ENCODE measurements at places on chromosomes 16 and 17.

- DNase-seq: no peak
These were observed 47.8 kb upstream of the SLC47A1 start for GRCh38 chr17:19485800-19486340.

GRCh38 chr16:89697161-89697615 is 4.3 kb downstream of the SPATA2L start:
- no peak for DNase-seq

DNA sequence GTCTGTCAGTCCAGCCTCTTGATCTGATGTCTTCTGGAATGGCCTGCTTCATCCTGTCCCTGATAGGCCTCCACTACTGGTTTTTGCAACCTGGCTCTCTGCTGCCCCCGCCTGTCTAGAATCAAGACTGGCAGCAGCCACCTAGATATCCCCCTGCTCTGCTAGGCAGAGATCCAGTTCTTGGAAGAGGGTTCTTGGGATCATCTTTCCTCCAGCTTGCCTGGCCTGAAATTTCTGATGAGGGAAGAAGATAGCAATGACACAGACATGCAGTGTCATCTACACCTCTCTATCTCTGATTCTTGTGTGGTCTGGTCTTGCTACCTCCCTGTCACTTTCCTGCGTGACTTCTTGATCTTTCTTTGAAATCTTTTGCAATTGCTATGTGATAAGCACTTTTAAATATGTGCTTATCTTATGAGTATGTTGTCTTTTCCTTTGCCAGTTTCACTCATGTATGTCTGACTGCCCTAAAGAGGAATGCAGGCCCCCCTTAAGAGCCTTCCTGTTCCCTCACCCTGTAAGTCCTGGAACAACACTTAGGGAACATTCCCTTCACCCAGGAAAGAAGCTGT is 20.3 kb upstream of the NFATC3 start:
- peak; percentile 51 for DNase-seq

GRCh38 chr16:46844771-46845170 is 13.8 kb upstream of the C16orf87 start:
- no peak for DNase-seq

- DNase-seq: no peak
These were observed 69.0 kb downstream of the CDK5R1 start for GRCh38 chr17:32555611-32556310.

GRCh38 chr17:14306596-14306995 is 5.7 kb downstream of the HS3ST3B1 start:
- DNase-seq: no peak

- DNase-seq: no peak
These were observed 11.9 kb downstream of the GFOD2 start for GRCh38 chr16:67707210-67707609.

DNA sequence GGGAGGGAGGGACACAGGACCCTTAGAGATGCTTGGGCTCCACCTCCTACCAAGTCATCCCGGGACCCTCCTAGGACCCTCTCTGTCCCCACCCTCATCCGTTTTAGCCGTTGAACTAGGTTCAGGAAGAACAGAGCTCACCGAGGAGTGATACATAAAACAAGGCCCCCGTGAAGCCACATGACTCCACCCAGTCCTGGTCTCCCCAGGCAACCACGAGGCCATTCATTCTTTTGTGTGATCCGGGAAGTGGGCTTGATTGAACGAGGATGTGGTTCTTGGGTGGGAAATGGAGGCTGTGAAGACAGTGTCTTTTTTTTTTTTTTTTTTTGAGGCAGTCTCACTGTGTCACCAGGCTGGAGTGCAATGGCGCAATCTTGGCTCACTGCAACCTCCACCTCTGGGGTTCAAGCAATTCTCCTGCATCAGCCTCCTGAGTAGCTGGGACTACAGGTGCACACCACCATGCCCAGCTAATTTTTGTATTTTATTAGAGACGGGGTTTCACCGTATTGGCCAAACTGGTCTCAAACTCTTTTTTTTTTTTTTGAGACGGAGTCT is 14.8 kb downstream of the TRARG1 start:
- DNase-seq: peak; percentile 27

DNA sequence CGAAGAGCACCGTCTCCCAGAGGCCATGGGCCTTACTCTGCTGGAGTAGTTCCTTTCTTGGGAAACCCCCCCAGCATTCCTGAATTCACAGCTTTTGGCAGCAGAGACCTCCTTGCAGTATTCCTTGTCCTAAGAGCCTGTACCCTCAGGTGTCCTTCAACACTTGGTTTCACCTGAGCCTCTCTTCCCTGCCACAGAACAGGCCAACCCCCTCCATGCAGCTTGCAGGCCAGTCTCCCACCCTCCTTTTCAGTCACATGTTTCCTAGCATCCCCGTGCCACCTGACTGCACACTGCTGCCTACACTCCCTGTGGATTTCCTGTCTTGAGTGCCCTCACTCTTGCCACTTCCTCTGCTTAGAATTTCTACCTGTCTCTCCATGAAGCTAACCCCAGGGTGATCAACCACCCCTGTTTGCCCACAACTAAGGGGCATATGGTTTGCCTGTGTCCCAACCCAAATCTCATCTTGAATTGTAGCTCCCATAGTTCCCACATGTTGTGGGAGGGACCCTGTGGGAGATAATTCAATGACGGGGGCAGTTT is 65.5 kb downstream of the DYNLRB2 start:
- no peak for DNase-seq

DNA sequence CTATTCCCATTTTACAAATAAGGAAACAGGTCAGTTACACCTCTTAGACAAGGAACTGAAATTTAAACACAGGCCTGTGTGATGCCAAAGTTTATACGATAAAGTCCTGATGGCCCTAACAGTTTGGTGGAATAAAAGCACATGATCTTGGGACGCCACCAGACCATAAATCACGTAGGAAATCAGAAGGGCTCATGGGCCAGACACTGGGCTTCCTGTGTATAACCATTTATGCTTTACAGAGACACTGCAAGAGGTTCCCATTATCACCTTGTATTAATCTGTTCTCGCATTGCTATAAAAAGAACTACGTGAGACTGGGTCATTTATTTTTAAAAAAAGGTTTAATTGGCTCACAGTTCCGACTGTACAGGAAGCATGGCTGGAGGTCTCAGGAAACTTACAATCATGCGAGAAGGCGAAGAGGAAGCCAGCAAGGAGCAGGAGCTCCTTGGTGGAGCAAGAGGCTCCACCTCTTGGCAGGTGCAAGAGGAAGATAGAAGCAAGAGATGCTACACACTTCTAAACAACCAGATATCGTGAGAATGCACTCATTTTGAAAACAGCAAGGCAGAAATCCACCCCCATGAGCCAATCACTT is 124.0 kb upstream of the MON1B start:
- no peak for DNase-seq

GRCh38 chr16:20673882-20674683 is 23.4 kb downstream of the ACSM1 start:
- DNase-seq: no peak

DNA sequence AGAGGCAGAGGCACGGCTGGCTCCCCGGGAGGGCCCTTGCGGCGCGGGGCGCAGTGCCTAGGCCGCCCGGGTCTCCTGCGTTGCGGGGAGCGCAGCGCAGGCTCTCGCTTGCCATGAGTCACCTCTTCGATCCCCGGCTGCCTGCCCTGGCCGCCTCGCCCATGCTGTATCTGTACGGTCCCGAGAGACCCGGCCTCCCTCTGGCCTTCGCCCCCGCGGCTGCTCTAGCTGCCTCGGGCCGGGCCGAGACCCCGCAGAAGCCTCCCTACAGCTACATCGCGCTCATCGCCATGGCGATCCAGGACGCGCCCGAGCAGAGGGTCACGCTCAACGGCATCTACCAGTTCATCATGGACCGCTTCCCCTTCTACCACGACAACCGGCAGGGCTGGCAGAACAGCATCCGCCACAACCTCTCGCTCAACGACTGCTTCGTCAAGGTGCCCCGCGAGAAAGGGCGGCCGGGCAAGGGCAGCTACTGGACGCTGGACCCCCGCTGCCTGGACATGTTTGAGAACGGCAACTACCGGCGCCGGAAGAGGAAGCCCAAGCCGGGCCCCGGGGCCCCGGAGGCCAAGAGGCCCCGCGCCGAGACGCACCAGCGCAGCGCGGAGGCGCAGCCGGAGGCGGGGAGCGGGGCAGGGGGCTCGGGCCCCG is 390 bp downstream of the FOXL1 start:
- no peak for DNase-seq

DNA sequence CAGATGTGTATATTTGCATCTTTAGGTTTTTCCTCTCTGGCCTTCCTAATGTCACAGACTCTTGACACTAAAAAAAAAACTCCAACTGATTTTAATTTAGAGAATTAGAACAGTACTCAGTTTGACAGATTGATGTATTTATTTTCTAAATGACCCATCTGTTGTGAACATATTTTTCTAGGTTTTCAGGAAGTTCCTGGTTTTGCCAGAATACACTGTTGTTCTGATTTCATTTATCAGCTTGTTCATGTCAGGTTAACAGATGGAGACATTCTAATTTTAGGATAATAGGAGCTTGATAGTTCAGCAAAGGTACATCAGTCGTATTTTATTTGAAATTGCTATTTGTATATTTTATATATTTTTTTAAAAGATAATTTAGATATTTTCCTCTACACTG is 133.4 kb downstream of the TANC2 start:
- DNase-seq: no peak

DNA sequence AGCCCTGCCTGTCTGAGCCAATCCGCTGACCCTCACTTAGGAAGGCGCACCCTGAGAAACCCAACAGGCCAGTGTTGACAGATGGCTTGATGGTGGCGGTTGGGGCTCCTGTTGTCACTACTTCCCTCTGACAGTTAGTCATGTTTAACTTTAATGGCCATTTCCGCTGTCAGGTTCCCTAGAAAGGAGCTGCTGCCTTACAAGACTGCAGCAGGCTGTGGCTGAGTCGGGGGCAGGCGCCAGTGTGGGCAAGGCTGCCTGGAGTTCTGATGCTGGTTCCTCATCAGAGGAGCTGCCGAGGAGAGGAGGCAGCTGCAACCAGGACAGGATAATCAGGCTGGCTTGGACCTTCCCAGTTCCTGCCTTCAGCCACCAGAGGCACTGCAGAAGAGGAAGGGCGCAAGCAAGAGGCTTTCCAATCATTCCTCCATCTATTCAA is 223.2 kb upstream of the DYNLRB2 start:
- no peak for DNase-seq

- no peak for DNase-seq
These were observed 24.3 kb downstream of the USP43 start for GRCh38 chr17:9669551-9670008.

- no peak for DNase-seq
These were observed 57.2 kb downstream of the TBC1D16 start for GRCh38 chr17:79978548-79978855.

GRCh38 chr16:2499890-2500429 is 13.8 kb upstream of the ATP6V0C start:
- no peak for DNase-seq

DNA sequence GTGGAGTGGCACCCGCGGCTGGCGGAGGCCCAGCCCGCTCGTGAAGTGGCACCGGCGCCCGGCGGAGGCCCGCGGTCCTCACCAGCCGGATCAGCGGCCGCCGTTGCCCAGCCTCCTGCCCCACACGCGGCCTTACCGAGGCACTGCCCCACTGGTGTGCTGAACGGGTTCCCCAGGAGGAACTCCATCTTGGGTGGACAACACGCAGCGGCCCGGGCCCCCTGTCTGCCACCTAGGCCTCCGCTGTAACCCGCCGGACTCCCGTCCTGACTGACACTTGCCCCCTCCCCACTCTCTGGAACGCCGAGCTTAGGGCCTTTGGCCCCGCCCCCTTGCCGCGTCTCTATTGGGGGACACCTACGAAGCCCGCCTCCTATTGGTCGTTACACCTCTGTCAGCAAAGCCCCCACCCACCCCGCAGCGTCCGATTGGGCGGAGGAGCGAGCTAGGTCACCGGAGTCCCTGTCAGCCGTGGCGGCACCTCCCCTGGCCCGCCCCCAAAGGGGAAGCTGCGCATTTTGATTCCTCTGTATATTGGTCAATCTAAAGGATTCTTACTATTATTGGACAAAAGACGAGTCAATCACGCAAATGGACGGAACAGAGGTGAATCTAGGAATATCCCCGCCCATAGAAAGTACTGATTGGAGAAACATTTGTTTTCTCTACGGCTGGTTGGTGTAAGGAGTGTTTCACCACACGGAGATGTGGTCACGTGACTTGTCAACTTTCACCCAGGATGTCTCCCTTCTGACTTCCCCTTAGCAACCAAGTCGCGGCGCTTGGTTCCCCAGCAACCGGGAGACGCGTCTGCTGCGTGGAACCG is at the start of the genes DRC3 and TOM1L2:
Gene DRC3, plus strand, starts transcription at position 737 of the 826 bp plus-strand sequence. CDS start 4,737 bp downstream, outside the sequence.
Gene TOM1L2, minus strand, starts transcription at position 275 of the 826 bp plus-strand sequence. Its CDS starts 87 bp downstream, at position 188.
- DNase-seq: peak; percentile 100

GRCh38 chr17:73386561-73386960 is 74.8 kb upstream of the CDC42EP4 start:
- no peak for DNase-seq

- no peak for DNase-seq
These were observed 23.3 kb downstream of the TBCD start for GRCh38 chr17:82775001-82775823.

DNA sequence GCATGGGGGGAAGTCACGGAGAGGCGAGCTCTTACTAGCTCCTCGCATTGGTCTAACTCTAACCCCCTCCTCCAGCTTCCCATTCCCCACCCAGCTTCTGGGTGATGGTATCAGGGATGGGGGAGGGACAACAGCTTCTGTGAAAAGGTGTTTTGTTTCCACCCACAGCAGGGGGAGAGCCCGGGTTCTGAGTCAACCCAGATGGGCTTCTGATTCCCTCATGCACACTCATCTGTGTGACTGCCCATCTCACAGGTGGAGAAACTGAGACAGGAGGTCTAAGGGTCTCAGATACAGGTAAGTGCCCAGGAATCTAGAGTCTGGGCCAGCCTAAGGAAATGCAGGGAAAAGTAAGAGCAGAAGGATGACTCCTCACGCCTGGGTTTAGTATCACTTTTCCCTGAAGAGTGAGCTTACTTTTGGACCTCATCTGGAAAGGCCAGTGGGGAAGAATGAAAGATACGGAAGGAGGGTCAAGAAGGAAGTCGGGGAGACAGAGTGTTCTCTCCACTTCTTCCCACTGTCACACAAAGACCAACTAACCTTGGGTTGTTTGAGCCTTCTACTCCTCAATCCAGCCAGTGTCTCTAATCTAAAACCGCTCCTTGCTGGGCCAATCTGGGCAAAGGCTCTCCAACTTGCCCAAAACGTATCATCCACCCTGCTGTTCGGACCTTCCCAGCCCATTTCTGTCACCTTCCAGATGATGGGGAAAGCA is 3.1 kb upstream of the TLCD2 start:
- no peak for DNase-seq

- no peak for DNase-seq
These were observed 5.1 kb downstream of the STH start for GRCh38 chr17:46003907-46004748.

GRCh38 chr17:7997186-7997585 is 5.2 kb upstream of the GUCY2D start:
- DNase-seq: no peak
